T-helper 22 cell (primary cell): ENCODE measurements at places on chromosomes 7 and 10.

DNA sequence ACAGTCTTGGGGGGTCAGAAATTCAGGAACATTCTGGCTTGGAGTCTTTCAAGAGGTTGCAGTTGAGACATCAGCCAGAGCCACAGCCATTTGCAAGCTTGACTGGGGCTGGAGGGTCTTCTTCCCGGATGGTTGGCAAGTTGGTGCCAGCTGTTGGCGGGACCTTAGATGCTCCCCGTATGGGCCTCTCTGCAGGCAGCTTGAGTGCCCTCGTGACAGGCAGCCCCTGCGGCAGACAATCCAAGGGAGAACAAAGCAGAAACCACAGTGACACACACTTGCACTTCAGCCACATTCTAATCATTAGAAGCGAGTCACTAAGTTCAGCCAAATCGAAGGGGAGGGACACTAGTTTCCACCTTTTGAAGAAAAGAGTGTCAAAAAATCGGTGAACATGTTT, 59.4 kb upstream of the MXI1 start:
- DNase-seq, result no peak

GRCh38 chr7:44814919-44815318, 18.4 kb downstream of the PPIA start:
- DNase-seq, result no peak

- DNase-seq, result no peak
Measured at GRCh38 chr10:43795639-43796038, 147.0 kb upstream of the ZNF32 start.

GRCh38 chr10:73876157-73876556, 1.8 kb upstream of the CAMK2G start:
- DNase-seq, result no peak

- no peak for DNase-seq
Measured at GRCh38 chr7:142355328-142355727, 97.5 kb upstream of the PRSS58 start.

DNA sequence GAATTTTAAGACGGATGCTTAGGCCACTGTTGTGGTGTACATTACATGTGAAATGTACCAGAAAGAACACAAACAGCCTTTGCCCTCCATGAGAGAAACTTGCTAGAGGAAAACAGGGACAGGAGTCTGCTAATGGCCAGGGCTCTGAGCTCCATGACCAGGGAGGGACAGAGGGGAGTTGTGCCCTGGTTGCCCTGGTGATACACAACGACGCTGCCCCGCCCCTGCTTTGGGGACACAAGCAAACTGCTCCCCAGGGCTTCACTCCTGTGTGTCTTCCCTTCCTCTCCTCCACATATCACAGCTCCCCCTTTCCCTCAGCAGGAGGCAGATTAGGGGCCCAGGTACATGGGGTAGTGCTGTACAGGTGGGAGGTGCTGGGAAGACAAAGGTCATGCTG, 36.2 kb downstream of the AMPH start:
- no peak for DNase-seq

DNA sequence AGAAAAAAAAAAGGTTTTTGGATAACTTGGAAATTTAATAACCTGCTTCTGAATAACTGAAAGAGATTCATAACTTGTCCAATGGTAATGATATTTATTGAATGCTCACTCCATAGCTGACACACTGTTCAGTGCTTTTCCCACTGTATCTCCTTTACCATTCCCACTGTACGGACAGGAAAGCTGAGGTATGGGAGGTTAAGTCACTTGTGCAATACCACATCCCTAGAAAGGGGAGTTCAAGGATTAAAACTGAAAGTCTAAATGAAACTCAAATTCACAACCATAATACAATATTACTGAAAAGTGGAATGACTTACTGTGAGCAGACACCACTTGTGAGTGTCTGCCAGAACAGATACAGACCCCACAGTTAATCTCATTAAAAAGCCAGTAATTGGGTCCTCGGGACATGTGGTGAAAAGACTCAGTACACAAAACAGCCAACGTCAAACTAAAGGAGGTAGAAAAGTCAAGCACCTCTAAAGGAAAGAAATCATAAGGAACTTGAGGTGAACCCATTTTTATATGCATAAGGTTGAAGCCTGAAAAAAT, 13.8 kb upstream of the RHOBTB1 start:
- no peak for DNase-seq

DNA sequence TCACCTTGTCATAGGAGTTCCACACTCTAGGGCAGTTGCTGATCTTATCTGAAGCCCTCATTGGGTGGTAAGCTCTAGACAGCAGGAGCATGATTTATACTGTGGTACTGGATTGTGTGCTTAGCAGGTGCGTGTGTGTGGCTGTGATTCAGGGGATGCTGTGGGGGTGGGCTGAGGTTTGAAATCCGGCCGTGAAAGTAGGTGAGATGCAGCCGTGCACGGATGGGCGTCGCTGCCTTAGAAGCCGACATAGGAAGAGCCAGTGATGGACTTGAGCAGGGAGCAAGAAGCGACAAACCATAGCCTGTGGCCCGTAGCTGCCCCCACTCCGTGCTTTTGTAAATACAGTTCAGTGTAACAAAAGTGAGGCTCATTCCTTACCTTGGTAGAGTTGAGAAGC, 38.2 kb downstream of the PROSER2 start:
- DNase-seq, result no peak

DNA sequence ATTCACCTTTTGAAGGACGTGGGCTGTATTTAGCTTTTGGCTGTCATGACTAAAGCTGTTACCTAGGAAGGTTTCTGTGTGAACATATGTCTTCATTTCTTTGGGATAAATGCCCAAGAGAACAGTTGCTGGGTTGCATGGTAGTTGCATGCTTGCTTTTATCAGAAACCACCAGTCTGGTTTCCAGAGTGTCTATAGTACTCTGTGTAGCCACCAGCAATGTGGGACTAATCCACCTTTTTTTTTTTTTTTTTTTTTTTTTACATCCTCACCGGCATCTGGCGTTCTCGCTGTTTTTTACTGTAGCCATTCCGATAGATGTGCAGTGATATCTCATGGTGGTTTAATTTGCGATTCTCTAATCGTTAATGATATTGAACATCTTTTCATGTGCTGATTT, 297.8 kb downstream of the SDK1 start:
- DNase-seq, result no peak

- DNase-seq, result no peak
Measured at GRCh38 chr10:60277656-60278055, 112.0 kb downstream of the ANK3 start.

GRCh38 chr7:91379991-91380390, 115.8 kb downstream of the FZD1 start:
- DNase-seq, result no peak

DNA sequence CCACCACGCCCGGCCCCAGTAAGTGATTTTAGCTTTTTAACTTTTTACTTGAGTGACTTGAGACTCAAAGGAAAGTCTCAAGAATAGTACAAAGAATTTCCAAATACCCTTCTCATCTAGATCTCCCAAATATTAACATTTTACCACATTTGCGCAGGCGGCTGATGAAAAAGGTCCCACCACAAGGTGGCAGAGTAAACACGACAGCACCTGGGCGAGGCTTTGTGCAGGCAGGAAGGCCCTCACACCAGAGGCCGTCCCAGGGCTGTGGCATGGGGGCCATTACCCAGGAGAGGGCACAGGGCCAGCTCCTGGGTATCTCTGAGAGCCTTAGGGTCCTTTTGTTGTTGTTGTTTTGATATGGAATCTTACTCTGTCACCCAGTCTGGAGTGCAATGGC, 50.0 kb upstream of the WIPI2 start:
- DNase-seq, result no peak

- DNase-seq, result no peak
Measured at GRCh38 chr7:51634538-51634937, 317.9 kb upstream of the COBL start.

- no peak for DNase-seq
Measured at GRCh38 chr10:95840121-95840520, 67.7 kb upstream of the CC2D2B start.

DNA sequence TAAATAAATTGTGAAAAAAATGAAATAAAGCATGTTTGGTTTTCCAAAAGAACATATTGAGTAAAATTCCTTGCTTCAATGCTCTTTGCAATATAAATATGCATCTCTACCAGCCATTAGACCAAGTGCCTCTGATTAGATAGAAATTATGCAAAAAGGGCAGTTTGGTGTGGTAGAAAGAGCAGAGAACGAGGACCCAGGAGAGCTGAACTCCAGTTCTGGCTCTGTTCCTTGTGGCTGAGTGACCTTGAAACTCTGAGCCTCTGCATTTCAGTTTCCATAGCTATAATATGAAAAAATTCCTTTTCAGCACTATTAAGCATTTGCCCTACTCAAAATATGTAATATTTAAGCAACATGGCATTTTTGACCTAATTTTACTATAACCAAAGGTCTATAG, 36.5 kb downstream of the COL1A2 start:
- no peak for DNase-seq

DNA sequence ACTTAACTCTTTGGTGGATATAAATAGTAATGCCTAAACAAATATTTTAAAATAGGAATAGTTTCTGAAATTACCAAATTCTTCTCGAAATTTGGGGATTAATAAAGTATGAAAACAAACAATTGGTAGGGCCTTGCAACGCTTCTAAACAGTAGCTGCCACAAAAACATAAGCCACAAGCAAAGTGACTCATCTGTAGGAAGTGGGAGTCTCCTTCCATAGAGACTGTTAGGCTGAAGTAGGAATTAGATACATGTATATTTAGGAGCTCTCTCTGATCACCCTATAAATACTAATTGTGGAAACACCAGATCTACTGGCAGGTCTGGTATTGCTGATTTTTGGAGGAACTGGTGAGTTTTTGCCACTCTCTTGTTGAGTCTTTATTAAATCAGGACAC, 5.7 kb upstream of the LMOD2 start:
- DNase-seq, result no peak

- DNase-seq, result no peak
Measured at GRCh38 chr10:83934062-83934461, 205.2 kb upstream of the GHITM start.
